Astrocyte of the cerebellum (primary cell): ENCODE measurements at places on chromosomes 4 and X.

- DNase-seq, result no peak
Observed at GRCh38 chrX:154379569-154379951, 465 bp downstream of the EMD start.

DNA sequence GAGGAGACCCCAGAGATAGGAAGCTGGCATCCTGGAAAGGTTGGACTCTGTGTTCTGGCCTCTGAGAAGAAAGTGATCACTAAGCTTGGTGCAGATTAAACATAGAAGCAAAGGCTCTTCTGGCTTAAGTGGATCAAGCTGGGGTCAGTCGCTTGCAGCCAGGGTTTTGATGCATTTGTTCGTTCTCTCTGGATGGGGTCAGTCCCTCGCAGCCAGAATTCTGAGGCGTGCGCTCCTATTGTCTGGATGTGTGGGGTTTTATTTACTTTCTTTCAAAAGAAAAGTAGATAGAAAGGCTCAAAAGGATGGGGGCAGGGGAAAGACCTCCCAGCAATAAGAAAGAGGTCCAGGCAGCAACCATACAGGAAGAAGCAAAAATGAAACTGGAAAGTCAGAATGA, 152.6 kb downstream of the DHRSX start:
- DNase-seq, result no peak

DNA sequence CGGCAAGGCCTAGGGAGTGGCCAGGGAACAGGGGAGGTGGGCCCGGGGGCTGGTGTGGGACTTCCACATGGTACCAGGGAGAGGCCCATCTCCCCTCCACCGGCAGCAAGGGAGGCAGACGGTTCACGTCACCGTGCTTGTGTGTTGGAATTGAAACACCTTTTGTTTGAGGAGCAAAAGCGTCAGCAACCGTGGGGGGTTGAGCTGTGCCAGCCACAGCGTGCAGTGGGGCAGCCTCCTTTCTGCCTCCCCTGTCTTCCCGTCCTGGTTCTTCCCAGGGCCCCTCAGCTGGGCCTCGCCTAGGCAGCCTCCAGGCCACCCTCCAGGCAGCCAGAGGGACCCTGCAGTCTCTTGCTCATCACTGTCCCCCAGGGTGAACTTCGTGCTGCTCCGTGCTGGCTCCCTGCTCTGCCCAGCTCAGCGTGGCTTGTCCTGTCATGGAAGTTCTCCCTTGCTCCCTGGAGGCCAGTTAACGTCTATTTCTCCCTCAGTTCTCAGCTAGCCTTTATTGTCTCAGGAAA, 32.1 kb upstream of the HGFAC start:
- DNase-seq, result no peak

- no peak for DNase-seq
Observed at GRCh38 chr4:155541716-155542115, 124.9 kb upstream of the GUCY1A1 start.

DNA sequence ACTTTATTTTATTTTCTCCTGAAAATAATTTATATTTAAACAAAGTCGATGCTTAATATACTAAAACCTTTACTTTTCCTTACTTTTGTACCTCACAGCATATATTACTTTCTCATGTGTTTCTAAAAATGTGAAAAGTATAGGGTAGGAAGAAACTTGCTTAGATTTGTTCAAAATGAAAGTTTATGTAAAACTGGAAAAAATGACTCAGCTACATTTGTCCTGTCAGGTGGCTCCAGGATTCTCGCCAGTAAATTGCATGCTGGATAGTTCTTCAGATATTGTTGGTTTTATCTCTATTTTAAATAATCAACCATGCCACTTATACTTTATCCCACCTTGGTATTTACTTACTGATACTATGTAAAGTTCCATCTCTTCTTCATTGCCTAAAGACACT, 159.2 kb upstream of the NDST4 start:
- no peak for DNase-seq

DNA sequence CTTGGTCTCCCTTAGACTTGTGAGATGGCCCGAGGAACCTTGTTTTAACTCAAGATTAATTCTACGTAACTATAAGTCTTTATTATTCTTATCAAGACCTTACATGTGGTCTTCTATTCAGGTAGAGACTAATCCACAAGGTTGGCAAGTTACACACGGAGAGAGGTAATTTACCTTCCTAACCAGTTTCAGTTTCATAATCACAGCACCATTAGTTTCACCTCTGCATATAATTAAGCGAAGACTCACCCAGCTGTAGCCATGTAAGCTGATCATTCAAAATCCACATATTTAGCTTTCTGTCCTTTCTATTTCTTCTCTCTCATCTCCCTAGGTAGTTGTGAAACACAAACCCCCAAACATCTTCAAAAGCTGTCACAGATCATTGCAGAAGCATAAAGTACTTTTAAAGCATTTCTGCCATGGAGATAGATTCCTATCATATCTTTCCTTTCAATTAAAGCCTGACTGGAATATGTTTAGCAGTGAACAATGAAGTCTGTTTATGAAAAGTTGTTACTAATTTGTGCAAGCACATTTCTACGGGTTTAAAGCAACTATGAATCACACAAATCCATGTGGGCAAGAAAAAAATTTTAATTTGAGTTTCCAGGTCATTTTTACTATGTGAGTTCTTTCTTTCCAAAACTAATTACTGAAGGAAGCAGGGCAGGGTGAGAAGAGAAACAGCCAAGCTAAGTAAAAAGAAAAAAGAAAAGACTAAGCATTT, 78.5 kb downstream of the BTC start:
- DNase-seq, result no peak

- DNase-seq, result no peak
Observed at GRCh38 chr4:59091146-59092142, 1981.3 kb upstream of the IGFBP7 start.

GRCh38 chrX:36983831-36984230, 24.3 kb upstream of the FAM47C start:
- DNase-seq, result no peak

DNA sequence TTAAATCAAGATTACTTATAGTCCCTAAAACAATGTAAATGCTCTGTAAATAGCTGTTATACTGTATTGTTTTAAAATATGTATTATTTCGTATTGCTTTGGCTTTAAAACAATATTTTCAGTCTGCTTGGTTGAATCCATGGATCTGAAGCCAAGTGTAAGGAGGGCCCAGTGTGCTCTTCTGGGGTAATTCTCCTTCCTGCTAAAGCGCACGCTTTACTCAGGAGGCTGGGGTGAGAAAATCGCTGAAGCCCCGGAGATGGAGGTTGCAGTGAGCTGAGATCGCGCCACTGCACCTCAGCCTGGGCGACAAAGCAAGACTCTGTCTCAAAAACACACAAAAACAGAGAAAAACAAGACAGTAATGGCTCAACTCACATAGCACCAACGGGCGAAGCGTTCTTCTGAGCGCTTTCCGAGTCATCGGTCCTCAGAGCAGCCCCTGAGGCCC, 391 bp upstream of the IDUA start:
- DNase-seq, result no peak

- DNase-seq, result no peak
Observed at GRCh38 chr4:172819353-172819752, 349.3 kb upstream of the GALNT7 start.

GRCh38 chr4:69649207-69649606, 3.8 kb downstream of the UGT2A1 start:
- DNase-seq, result no peak

DNA sequence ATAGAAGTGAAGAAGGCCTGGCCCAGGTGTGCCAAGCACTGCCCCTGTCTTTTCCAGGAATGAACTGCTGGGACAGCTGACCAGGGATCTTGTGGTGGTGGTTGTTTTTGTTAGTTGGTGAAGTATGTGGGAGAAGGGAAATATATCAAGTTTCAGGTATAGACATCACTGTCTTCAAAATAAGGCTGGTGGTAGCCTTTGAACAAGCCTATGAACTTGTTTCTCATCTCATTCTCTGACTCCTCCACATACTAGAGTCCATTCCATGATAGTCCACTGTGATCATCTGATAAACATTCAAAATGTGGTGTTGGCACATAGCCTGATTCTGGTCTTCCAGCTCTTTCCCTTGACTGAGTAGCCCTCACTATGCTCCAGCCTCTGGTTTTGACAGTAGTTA, 303.7 kb downstream of the CAMK2D start:
- DNase-seq, result no peak

- no peak for DNase-seq
Observed at GRCh38 chr4:56055027-56055977, 106.6 kb downstream of the CEP135 start.

DNA sequence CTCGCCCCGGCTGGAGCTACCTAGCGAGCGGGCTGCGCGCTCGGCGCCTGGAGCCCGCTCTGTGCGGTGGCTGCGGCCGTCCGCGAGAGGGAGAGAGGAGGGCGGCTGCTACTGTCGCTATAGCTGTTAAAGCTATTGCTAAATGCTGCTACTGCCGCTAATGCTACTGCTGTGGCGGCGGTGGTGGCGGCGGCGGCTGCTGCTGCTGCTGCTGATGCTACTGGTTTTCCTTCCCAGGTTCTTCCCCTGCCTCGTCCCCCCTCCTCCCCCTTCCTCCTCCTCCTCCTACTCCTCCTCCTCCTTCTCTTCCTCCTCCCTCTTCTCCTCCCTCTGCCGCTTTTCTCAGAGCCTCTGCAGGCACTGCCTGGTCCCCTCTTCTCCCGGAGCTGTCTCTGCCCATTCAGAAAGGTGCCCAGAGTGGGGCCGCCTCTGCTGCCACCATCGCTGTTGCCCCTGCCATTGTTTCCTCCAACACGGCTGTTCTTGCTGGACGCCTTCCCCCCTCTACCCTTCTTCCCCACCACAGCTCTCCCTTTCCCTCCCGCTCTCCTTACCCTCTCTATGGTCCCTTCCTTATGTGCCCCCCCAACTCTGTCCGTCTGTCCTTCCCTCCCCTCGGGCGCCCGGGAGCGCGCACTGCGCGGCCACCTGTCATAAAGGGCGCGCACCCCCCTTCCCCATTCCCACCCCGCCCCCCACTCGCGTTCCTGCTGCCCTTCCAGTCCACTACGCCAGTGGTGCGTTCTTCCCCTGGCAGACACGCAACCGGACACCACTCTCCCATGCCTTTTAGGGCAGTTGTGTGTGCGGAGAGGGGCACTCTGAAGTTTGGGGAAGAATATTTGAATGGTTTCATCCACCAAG, at the start of gene NEXMIF:
Gene NEXMIF, minus strand, starts transcription at position 228 of the 864 bp plus-strand sequence.
- no peak for DNase-seq

DNA sequence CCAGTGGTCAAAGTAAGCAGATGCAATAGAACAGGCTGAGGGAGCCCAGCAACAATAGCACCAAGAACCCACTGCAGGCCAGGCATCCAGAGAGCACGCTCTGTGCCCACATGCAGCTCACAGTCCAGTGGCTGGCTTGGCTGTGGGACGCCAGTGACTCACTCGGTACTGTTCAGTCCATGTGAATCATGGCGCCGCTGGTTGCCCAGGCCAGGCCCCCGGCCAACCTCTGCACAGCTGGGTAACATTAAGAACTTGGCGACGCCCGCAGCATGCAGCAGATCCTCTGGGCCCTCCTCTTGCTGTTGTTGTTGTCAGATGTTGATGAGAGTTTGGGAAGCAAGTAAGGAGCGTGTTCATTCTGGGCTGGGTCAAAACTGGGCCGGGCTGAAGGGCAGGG, 60.5 kb downstream of the MSX1 start:
- DNase-seq, result no peak

- no peak for DNase-seq
Observed at GRCh38 chr4:15925830-15926229, 12.7 kb downstream of the FGFBP1 start.

DNA sequence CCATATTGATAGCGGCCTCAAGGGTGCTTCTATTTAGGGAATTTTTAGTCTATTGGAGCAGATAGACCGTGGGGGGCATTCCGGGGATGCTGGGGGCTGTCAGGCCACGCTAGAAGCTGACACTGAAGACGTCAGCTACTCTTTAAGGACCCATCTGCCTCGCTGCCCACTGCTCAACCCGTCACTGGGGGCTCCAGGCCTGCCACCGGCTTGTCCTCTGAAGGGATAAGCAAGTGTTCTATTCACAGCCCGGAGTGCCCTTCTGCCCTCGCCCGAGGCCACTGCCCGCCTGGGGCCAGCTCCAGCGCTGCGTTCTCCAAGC, 679 bp upstream of the MSL3 start:
- no peak for DNase-seq

DNA sequence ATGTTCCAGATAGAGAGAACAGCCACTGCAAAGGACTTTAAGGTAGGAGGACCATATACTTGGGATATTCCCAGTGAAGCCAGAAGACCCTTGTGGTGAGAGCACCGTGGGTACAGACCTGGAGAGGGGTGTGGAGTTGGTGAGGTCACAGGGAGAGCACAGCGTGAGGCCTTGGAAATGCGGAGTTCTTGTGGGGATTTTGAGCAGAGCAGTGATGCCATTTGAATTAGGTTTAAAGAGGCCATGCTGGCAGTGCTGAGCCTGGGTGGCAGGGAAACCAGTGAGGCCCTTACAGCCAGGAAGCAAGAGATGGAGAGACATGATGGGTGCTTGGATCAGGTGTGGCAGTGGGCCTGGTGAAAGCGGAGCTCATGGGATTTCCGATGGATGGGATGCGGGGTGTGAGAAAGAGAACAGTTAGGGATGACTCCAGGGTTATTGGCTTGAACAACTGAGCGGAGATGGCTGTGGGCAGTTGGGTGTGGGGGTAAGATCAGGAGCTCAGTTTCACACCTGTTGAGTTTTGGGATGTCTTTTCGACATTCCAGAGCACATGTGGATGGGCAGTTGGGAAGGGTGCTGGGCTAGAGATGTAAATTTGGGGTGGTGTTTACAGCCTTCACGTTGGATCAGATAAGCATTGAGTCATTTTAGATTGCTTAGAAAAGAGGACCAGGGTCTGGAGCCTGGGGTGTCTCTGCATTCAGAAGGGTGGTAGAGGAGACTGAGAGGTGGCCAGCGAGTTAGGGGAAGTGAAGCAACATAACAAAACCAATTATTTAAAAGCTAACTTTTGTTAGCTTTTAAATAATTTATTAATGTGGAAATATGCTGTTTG, 68.9 kb downstream of the TMEM131L start:
- no peak for DNase-seq

DNA sequence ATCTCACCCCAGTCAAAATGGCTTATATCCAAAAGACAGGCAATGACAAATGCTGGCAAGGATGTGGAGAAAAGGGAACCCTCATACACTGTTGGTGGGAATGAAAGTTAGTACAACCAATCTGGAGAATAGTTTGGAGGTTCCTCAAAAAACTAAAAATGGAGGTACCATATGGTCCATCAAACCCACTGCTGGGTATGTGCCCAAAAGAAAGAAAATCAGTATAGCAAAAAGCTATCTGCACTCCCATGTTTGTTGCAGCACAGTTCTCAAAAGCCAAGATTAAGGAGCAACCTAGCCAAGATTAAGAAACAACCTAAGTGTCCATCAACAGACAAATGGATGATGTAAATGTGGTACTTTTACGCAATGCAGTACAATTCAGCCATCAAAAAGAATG, 70.7 kb downstream of the DCAF12L1 start:
- no peak for DNase-seq

DNA sequence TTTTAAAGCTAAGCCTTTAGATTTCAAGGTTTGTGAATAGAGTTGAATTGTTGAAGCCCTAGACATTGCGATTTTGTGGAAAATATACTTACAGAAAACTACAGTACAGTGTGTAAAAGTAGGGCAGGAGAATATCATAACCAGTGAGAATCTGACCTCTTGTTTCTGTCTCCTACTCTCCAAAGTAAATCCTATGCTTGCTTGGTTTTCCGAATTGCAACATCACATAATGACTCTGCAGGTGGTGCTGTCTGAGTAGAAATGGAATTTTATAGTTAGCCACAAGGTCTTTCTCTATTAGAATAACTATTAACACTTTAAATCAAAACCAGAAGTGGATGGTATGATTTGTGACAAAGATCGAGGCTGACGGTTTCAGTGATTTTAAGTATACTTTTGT, 505.6 kb downstream of the RAPGEF2 start:
- peak; percentile 75 for DNase-seq
